ENCODE measurements at places on chromosomes 2 and 18.

- DNase-seq, result no peak
Observed at GRCh38 chr2:24191156-24191555, 16.3 kb downstream of the FAM228A start.

- DNase-seq, result no peak
Observed at GRCh38 chr2:155630760-155631159, 701.8 kb downstream of the NR4A2 start.

- no peak for DNase-seq
Observed at GRCh38 chr2:173119069-173119807, 43.6 kb downstream of the MAP3K20 start.

GRCh38 chr2:203062126-203062525 lies 47.5 kb downstream of the NBEAL1 start:
- no peak for DNase-seq

DNA sequence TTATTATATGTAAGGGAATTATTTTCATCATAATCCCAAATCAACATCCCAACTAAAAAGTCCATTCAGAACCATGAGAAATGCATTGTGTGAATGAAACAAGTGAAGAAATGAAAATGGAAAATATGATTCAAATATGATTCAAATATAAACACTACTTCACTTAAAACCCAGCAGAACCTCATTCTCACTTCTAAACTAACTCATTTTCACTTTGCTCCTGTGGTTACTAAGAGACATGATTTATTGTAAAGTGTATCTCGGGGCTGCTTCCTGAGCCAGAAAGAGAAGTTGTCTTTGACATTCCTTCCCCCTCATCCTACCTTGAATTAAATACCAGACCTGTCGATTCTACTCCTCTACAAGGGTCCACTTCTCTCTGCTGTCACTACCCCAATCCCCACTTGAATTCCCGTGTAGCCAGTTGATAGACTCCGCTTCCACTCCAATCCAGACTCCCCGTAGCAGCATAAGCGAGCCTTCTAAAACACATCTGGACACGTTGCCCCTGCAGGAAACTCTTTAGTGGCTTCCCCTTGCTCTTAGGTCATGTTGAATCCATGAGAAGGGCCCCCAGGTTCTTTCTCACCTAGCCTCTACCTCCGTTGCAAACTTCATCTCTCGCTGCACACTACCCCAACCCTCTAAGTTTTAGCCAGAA lies 697.0 kb upstream of the ID2 start:
- DNase-seq, result no peak

DNA sequence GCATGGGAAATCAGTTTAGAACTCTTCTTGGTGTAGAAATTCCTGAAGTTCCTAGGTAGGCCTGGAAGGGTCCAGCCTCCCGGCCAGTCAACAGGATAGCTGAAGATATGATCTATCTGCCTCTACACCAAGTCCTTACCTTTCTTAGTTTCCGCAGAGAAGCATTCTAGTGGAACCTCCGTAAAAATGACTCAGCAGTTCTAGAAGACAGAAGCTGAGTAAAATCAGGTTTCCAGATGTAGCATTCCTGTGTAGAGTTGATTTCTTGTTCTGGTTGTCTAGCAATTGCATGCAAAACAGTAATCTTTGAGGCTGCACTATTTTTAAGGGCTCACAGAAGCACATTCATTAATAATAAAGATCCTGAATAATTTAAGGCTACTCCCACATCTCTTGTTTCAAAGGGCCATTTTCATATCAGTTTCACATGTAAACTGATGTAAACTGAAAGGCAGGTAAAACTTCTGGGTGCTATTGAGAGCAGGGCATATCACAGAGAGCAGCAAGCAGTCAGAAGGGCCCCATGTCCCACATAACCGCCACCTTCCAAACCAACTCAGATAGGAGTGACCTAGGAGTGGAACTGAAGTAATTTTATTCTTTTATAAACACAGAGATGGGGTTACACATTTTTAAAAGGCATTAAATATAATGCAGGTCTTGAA lies 3.2 kb upstream of the DYTN start:
- no peak for DNase-seq

DNA sequence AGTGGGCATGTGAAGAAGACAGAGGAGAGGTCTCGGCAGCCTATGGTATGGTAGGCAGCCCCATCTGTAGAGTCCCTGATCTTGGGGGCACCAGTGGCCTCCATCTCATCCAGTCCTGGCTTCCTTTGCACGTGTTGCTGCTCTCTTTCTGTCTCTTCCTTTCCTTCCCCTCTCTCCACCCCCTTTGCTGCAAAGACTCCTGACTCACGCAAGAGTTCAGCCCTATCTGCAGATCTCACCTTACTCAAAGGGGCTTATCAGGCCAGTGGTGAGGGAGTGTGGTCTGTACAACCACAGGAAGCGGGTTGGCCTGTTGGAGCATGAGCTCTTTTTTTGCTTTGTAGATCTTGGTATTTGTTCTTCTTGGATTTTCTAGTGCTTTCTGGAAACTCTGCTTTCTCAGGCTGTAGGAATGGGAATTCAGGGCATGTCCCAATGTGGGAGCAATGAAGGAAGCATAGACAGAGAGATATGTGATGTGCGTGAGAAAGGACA lies 14.6 kb upstream of the NT5DC4 start:
- peak; percentile 14 for DNase-seq

DNA sequence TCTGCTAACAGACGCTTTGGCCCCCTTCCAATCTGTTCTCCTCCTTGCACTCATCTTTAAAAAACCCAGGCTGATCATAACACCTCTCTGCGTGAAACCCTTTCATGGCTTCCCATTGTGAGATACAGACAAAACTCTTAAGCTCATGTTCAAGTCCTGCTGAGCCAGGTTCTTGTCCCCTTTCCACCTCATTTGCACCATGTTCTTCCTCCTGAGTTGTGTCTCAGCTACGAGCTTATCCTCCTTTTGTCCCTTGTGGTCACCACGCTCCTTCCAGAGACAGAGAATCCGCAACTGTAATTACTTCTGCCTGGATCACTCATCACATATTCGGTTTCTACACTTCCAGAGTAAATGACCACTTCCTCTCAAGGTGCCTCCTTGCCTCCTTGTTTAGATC lies 238.8 kb downstream of the ACTR3 start:
- no peak for DNase-seq

- DNase-seq, result no peak
Observed at GRCh38 chr18:3652380-3653262, 202.6 kb downstream of the TGIF1 start.

- no peak for DNase-seq
Observed at GRCh38 chr18:58527285-58527951, 101.5 kb downstream of the ALPK2 start.

DNA sequence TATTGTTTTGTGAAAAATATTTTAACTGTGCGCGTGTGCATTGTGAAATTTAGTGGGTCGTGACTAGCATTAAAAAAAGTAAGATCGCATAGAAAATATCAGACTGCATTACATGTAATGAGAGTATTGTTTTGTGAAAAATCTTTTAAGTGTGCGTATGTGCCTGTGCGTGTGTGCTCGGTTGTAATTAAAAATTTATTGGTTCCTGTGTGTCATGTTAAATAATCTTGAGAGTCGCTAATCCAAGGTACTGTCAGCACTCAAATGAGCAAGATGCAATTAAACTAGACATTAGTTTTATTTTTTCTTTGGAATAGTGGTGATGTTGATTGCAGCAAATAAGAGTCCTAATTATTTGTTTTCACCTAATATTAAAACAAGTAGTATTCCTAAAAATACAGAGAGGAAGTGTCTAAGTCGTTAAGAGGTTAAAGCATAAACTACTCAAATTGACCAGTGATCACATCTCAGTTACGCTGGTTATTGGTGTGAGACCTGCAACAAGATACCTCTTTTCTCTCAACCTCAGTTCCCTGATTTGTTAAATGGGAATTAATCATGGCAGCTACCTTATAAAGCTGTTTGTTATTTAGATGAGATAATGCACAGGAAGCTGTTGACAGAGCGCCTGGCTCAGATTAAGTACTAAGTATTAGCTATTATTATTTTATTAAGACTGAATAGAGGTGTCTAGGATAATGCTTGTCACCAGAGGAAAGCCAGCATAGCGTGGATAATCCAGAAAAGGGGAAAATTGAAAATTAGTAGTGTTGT lies 1.9 kb downstream of the ZDBF2 start:
- no peak for DNase-seq
